Daoy (cell line): ENCODE measurements at places on chromosomes 4 and X. TPM values are rescaled to one million over a fixed set of nuclear protein-coding genes. Genes with fewer than 3 reads are reported as not detected.

DNA sequence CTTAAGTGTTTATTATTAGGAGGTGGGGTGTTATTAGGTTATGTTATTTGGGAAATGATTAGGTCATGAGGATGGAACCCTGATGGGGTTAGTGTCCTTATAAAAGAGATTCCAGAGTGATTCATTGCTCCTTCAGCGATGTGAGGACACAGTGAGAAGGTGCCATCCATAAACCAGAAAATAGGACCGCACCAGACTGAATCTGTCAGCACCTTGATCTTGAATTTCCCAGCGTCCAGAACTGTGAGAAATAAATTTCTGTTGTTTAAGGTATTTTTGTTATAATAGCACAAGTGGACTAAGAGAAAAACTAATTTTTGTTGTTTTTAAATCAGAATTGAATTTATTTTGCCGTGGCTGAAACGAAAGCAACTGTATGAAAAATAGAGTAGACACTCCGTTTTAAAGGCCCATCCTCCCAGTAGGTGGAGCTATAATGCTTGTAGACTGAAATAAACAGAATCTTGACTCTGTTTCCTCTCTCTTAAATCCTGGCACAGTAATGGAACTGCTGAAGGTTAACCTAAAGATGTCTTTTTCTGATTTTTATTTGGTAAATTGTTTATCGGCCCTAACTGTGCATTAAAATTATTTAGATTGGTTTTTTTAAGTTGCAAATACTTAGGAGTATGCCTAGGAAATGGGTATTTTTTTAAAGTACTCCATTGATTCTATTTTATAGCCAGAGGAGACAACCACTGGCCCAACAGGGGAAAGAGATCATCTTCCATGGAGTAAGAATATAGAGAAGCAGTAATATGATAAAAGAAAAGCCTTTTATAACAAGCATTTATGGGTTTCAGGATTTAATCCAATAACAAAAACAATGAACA is 133.2 kb upstream of the ADAMTS3 start:
- peak; percentile 2 for DNase-seq

DNA sequence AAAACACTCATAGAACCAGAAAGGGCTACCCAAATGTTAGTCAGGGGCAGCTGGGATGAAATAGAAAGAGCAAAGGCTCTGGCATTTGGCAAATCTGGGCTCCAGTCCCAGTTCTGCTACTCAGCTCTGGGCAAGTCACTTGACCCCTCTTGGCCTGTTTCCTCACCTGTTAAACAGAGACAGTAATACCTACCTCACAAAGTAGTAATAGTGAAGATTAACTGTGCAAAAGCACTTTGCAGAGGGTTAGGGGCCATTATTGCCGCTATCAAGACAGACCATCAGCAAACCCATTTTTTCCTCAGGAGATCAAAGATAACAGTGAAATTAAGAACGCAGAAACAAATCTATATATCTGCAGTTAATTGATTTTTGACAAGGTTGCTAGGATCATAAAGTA is 20.6 kb downstream of the ZBTB33 start:
- no peak for DNase-seq

DNA sequence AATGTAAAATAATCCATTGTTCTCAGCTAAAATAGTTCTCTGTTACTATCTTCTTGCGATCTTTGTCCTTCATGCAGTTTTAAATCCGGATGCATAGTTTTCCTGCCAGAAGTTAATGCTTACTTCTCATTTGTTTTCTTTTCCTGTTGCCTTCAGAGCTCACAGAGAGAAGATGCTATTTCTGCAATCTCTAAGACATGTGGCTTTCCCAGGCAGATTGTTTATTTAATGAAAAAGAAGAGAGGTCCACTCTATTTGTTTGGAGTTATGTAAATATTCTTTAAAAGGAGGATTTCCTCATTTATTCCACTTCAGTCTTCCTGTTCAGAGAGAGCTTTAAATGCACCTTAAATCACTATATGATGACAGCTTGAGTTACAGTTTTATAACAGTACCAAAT is 39.3 kb upstream of the HPGD start:
- no peak for DNase-seq

- DNase-seq: peak; percentile 19
These were observed 8.9 kb downstream of the FHIP1A start for GRCh38 chr4:151417766-151418376.

DNA sequence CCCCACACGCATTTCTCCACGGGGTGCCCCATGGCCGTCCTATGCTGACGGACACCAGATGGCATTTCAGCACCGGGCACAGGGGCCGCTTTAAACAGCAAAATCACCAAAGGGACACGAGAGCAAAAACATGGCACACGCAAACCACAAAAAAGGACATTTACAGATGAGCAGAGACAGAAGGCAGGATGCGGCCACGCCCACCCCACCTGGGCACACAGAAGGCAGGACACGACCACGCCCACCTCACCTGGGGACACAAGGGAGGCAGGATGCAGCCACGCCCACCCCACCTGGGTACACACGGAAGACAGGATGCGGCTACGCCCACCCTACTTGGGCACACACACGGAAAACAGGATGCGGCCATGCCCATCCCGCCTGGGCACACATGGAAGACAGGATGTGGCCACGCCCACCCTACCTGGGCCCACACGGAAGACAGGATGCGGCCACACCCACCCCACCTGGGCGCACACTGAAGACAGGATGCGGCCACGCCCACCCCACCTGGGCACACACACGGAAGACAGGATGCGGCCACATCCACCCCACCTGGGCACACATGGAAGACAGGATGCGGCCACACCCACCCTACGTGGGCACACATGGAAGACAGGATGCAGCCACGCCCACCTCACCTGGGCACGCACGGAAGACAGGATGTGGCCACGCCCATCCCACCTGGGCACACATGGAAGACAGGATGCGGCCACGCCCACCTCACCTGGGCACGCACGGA is 69.1 kb downstream of the FAM53A start:
- no peak for DNase-seq

- peak; percentile 68 for DNase-seq
These were observed 1.7 kb downstream of the PPP2R2C start for GRCh38 chr4:6470502-6471306.

DNA sequence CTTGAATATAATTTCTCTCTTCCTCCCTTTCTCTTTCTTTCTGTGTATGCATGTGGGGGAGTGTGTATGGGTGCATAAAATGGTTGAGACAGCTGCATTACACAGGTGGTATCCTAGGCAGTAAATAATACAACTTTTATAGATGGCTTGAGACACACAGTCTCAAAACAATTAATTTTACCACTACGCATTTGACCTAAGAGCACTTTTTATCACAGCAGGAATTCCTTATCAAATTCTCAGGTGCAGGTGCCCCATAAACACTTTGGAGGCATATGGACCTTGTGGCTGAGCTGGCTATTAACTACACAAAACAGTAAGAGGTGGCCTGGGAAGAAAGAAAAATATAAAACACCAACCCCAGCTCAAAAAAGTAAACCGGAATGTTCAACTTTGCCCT is 91.3 kb downstream of the RASGEF1B start:
- DNase-seq: no peak

- DNase-seq: no peak
These were observed 308.7 kb downstream of the GBA3 start for GRCh38 chr4:23001478-23001877.

DNA sequence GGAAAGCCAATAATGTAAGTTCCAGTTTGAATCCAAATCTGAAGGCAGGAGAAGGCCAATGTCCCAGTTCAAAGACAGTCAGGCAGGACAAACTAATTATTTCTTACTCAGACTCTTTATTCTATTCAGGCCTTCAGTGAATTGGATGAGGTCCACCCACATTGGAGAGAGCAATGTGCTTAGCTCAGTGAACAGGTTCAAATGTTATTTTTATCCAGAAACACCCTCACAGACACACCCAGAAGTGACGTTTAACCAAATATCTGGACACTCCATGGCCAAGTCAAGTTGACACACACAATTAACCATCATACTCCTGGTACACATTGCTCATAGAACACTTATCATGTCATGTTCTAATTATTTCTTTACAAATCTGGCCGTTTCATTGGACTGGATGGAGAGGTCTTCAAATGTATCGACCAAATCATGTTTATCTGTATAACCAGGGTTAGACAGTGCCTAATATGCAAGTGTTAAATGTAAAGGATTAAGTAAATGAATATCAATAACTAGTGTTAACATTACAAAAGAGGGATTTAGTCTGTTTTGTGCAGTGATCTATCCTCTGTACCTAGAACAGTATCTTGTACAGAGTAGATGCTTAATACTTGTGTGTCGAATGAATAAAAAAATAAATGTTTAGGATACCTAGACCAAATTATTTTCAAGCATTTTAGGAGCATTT is 27.1 kb upstream of the XK start:
- no peak for DNase-seq

GRCh38 chr4:825063-825970 is 612 bp downstream of the CPLX1 start:
- DNase-seq: peak; percentile 45

GRCh38 chr4:139488442-139488841 is 34.5 kb downstream of the RAB33B start:
- no peak for DNase-seq

GRCh38 chr4:26238778-26239679 is 81.8 kb upstream of the RBPJ start:
- no peak for DNase-seq

DNA sequence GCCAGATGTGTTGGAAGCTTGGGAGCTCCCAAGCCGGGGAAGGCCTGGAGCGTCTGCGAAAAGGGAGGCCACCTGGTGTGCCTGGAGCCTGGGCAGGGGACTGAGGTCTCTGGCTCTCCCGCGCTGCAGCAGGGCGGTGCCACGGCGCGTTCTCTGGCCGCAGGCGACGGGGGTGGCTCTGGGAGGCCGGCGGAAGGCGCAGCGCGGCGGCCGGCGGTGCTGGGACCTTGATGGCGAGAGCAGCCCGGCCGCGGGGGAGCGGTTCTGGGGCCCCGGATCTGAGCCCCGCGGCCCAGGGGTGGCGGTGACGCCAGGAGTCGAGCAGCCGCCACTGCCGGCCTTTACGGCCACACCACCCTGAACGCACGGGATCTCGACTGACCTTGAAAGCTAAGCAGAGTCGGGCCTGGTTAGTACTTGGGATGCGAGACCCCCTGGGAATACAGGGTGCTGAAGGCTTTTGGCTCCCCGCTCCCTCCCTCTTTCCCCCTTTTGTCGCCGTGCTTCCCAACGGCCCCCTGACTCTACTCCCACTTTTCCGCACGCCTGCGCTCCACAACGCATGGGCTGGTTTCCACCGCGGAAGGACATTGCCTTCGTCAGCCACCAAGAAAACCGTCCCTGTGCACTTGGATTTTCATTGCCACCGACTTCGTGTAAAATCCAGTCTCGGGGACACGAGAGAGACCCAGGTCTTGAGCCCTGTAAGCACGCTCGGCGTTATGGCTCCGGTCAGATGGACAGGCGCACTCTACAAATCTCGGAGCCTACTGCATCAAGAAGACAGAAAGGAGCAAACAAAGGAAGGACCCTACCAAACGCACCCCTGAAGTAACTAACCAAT is 9.5 kb downstream of the FRG2 start:
- DNase-seq: peak; percentile 17

GRCh38 chrX:145405012-145405411 is 157.7 kb downstream of the SPANXN1 start:
- peak; percentile 4 for DNase-seq

DNA sequence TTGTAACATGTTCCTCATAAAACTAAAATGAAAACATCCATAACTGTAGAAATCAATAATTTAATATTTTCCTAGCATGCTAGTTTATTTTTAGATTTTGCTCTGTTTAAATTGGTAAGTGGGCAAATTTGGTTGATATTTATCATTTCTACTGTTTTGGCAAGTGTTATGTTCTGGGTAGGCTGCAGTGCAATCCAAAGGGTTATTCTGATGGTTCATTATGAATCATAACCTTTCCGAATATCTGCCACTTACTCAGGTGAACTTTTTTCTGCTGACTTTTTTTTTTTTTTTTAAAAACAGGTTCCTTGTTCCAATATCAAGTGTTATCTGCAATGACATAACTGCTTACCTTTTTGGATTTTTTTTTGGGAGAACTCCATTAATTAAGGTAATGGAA is 52.0 kb downstream of the CDS1 start:
- DNase-seq: no peak

DNA sequence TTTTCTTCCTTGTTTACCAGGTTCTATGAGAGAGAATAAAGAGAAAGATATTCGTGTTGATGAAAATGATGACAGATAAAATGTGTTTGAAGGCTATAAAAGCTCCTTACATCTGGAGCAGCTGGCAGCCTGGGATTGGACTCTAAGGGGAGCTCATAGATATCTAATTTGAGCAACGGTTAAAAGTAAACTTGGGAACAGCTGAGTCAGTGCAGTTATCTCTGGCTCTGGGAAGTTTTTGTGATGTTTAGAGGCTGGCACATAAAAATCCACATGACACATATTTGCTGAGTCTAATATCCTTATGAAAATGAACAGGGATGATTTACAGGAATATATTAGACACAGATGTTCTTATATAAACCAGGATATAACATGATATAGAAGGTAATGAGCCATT is 331.8 kb upstream of the TENM3 start:
- DNase-seq: peak; percentile 14

- no peak for DNase-seq
These were observed 30.9 kb upstream of the CDKL5 start for GRCh38 chrX:18394477-18394876.

- DNase-seq: no peak
These were observed 49.5 kb downstream of the STX18 start for GRCh38 chr4:4492161-4492847.

DNA sequence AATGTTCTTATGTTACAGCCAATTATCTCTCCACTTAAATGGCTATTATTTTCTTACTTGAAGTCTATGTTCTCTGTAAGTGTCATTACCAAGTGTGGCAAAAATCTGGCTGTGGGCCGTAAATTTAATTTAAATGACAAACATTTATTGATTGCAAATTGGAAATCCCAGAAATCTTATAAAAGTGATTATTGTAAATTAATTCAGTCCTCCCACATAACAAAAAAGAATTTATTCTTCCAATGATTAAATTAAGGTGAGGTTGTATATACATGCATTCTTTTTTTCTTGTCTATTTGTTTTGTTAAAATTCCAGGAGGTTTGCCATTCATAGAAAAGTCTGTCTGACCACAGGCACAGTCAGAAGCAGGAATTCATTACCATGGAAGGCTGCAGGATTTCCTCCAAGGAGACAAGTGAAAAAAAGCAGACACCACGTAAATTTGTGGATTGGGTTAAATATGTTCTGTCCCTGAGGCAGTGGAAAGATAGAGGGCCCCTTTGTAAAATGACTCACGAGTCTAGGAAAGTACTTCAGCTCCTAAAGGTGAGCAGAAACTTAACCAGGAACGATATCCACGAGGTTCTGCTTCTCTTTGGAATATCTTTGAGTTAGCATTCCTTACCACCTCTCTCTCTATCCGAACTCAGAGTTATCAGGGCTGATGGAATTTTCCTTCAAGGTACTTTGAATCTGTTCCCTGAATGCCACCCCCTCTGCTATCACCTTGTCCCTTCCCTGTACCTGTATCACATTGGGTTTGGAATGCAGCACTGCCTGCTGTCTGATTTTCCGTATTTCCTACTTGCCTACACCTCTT is 10.7 kb downstream of the PPARGC1A start:
- peak; percentile 41 for DNase-seq

The REST gene
- 13.1 and 13.6 TPM in 2 replicates for total RNA-seq

The MAGEB17 gene
- total RNA-seq: not detected in 2 replicates

The CENPVL1 gene
- total RNA-seq: 0.34 and 1.2 TPM in 2 replicates

The CHM gene
- total RNA-seq: 13.2 and 13.3 TPM in 2 replicates

The HADH gene
- 3.8 and 5.3 TPM in 2 replicates for total RNA-seq
